Pancreas (tissue), 10 donors: ENCODE measurements at places on chromosomes 4 and X.
A peak's percentile ranks its signal among the peaks of the same experiment; 100 is the strongest.

DNA sequence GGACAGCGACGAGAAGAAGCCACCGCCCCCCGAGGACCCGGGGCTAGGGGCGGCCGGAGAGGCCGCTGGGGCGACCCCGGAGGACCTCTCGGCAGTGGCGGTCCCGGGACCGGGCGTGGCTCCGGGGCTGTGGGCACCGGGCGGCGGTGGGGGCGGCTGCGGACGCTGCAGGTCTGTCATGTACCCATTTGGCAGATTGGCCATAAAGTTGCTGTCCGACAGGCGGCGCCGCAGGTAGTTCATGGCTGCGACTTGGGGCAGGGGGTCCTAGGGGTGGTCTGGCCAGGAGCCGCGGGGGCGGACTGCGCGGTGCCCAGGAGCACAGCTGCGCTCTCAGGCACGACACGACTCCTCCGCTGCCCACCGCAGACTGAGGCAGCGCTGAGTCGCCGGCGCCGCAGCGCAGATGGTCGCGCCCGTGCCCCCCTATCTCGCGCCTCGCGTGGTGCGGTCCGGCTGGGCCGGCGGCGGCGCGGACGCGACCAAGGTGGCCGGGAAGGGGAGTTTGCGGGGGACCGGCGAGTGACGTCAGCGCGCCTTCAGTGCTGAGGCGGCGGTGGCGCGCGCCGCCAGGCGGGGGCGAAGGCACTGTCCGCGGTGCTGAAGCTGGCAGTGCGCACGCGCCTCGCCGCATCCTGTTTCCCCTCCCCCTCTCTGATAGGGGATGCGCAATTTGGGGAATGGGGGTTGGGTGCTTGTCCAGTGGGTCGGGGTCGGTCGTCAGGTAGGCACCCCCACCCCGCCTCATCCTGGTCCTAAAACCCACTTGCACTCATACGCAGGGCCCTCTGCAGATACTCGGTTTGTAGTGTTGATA is at the start of gene SYN1:
Gene SYN1, minus strand, starts transcription at position 372 of the 817 bp plus-strand sequence. Its CDS starts 129 bp downstream, at position 243.
- DNase-seq: peak; percentile 78

DNA sequence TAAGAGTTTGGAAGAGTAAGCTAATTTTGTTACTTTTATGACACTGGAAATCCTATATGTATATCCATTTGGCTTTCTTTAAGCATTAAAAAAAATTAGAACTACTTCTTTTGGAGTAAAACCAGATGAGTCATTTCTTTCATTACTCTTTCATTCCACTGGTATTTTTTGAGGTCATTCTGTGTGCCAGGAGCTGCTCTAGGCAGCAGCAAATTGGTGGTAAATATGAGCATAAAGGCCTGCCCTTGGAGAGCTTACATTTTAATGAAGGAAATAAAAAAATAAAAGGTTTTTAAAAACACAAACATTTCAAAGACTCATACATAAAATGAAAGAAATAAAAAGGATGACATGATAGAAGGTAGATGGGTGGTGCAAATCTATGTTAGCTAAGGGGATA is 37.4 kb downstream of the MID1 start:
- no peak for DNase-seq

DNA sequence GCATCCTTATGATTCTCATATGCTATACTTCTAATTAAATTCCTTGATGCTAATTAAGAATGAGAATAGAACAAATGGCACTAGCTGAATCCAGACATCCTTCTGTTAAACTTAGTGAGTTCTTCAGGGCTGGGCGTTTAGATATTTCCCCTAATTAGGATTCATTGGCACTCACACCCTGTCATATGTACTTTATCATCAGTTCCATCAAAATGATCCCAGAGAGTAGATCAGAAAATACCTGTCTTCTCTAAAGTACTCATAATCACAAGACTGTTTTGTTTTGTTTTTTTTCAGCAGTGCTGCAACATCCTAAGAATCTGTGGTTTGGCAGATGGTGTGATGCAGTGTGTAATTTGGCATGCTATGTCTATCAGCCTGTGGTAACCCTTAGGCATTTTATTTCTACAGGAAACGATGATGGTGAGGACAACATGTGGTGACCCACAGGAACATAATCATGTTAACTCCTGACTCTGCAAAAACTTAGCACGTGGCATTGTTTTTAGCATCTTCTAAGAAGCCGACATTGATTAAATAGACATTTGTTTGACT is 2528.4 kb downstream of the ARAP2 start:
- no peak for DNase-seq

DNA sequence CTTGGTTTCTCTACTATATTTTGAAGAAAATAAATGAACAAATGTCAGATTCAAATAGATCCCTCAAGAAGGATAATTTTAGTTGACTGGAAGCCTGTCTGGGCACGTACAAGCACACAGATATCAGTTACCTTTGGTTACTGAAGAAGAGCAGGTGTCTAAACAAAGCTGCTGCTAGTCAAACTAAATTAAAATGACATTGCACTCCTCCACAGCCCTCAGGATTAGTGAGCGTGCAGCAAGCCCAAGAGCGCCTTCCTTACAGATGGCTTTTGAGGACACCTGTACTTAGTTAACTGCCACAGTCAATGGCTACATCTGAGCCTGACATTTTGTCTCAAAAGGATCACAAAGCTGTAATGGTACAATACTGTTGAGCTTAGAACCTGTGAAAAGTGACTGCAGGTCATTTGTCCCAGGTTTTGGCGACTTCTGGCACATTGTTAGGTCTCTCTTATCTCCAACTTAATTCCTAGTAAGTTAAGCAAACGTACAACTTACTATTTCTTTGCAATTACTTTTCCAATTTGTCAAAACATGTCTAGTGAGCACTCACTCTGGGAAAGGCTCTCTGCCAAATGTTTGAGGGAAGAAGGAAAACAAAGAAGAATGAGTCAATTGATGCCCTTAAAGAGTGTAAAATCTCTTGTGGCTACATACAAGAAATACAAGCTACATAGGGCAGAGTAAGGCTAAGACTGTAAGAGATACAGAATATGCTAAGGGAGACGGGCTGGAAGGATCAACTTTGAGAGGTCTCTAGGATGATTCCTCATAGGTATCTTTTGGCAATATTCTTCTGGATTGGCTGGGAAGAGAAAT is 25.6 kb upstream of the DAPP1 start:
- no peak for DNase-seq

DNA sequence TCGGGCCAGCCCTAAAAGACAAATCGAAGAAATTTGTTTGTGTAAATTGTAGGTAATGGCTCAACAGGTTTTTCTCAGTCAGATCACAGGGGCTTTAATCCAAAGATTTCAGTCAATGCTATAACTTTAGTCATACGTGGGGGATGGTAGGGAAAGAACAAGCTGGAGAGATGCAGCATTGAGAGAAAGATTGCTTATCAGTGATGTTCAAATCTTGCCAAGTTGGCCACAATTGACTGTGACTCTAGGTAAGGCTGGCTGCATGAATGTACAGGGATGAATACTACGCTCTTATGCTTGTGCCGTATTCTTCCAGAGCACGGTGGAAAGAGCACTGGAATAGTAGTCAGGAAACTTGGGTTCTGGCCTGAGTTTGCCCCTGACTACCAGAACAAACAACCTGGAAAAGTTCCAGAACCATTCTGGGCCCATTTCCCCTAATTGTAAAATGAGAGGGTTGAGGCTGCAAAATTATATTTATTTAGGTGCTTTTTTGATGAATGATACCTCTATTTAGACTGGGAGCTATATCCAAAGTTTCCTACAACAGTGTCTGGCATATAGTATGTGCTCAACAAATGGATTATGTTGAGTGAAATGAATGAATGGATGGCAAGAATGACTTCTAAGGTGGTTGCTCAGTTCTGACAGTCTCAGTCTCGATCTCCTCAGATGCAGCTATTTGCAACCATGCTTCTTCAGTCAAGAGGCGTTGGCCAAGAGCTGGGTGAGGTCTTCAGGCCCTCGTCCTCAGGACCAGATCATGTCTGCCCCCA is 44.4 kb downstream of the TSC22D3 start:
- peak; percentile 38 for DNase-seq

GRCh38 chr4:118760092-118760491 is 74.9 kb downstream of the METTL14 start:
- no peak for DNase-seq

GRCh38 chrX:120305531-120306141 is 5.6 kb downstream of the TMEM255A start:
- DNase-seq: no peak

- DNase-seq: no peak
These were observed 16.6 kb downstream of the DKC1 start for GRCh38 chrX:154779261-154779660.

DNA sequence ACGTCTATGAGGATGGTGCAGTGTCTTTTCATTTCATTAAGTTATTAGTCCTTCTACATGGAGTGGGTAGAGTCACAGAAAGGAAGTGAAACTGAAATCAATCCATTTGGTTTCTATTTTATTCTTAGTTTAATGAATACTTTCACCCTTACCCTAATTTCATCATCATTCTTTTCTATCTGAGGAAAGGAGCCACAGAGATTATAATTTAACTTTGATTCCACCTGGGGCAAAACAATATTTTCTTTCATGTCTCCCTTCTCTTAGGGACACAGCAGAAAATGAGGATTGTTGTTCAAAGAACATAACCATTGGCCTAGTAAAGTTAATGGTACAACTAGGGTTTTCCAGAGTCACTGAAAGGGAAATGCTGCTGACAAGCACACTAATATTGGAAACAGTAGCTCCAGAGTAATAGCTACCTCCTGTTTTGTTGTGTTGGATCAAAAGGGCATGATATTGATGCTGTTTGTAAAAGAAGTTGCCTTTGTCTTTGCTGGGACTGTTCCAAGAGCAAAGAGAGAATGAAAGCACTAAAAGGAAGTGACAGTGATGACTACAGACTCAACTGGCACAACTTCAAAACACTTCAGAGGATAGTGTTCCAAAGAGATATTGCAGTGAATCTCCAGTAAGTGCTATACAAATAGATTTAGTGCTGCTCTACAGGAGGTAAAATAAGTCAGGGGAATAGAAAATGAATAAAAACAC is 247.1 kb upstream of the PITX2 start:
- DNase-seq: no peak

GRCh38 chr4:76155979-76156378 is 7.8 kb upstream of the NUP54 start:
- no peak for DNase-seq

DNA sequence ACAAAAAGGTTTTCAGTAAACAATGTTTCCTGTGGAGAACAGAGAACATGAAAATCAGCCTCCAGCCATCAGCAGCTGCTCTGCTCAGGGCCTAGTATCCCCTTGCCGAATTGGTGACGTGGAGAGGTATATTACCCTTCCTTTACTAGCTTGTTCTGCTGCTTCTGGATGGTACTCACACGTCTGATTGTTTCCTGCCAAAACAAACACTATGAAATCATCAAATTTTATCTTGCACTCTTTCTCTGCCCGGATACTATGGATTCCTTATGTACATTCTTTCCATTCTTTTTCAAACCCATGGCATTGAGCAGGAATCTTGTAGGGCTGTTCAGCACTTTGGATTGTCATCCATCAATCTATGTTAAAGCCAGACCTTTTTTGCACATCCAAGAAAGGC is 18.8 kb upstream of the METAP1 start:
- DNase-seq: no peak

GRCh38 chr4:169615467-169616106 is 3.2 kb upstream of the NEK1 start:
- DNase-seq: no peak

GRCh38 chr4:36241771-36242170 is 2.5 kb downstream of the ARAP2 start:
- DNase-seq: no peak

- no peak for DNase-seq
These were observed 9.2 kb downstream of the HNRNPH2 start for GRCh38 chrX:101417190-101417589.

GRCh38 chr4:147518086-147518485 is 37.2 kb downstream of the EDNRA start:
- no peak for DNase-seq
